ENCODE measurements at places on chromosomes 5 and 9. TPM values are rescaled to one million over a fixed set of nuclear protein-coding genes. Genes with fewer than 3 reads are reported as not detected.

The STOM gene
- 51.0 TPM for total RNA-seq

The SPATA31C1 gene
- not detected for total RNA-seq

The PHF24 gene
- total RNA-seq: not detected

The ANKRD55 gene
- not detected for total RNA-seq

The RANBP3L gene
- 3.8 TPM for total RNA-seq

The RUFY1 gene
- total RNA-seq: 46.5 TPM

The CDX1 gene
- total RNA-seq: 1.0 TPM

The FAXDC2 gene
- 25.7 TPM for total RNA-seq

The HEMGN gene
- total RNA-seq: not detected

The BARHL1 gene
- not detected for total RNA-seq

DNA sequence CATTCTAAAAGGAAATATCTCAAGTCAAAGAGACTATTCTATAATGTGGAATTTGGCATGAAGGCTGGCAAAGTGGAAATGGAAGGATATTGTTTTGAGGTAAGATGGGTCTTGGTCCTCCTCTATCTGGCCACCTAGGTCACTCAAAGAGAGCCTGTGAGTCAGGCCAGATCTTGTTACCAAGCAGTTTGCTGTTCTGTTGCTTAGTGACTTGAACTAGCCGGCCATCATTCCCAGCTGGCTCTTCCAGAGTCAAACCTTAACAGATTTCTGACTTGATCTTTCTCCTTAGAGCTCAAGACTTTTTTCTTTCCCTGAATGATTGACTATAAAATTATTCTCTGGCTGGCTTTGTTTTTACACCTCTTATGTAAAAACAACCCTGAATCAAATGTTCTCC is 136.1 kb downstream of the PDE4D start:
- DNase-seq: no peak

DNA sequence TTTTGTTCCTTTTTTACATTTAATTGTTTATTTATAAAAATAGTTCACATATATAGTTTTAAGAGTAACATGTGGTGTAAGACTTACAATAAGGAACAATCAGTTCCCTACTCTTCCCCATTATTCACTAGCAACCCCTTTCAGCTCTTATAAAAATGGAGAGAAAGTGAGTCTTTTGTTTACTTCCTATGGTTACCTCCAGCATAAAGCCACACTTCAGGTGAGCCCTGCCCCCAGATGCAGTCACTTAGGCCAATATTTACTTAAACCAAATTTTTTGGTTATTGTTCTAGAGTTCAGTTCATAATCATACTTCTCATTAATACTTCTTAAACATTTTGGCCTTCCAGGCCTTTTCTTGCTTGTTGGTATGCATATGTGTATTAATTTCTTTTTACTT is 33.7 kb downstream of the UBE2R2 start:
- DNase-seq: no peak

- DNase-seq: no peak
These were observed 18.0 kb downstream of the RXRA start for GRCh38 chr9:134344068-134344799.

- peak; percentile 62 for DNase-seq
These were observed 155.9 kb upstream of the SHB start for GRCh38 chr9:38224941-38225340.

DNA sequence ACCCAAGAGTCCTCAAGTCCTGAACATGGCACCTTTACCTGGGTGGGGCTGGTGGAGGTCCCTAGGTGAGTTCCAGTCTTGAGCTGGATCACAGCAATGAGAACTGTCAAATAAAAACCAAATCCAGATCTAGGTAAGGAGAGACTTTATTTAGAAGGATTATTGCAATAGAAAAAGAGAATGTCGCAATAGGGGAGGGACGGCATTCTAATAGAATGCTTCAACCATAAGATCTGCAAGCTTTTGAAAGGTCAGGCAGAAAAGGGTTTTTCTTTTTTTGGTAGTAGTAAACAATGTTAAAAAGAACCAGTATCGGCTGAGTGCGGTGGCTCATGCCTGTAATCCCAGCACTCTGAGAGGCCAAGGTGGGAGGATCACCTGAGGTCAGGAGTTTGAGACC is 5.2 kb upstream of the GCNT1 start:
- DNase-seq: no peak

- no peak for DNase-seq
These were observed 8.9 kb downstream of the SLC9A3 start for GRCh38 chr5:515273-515836.

DNA sequence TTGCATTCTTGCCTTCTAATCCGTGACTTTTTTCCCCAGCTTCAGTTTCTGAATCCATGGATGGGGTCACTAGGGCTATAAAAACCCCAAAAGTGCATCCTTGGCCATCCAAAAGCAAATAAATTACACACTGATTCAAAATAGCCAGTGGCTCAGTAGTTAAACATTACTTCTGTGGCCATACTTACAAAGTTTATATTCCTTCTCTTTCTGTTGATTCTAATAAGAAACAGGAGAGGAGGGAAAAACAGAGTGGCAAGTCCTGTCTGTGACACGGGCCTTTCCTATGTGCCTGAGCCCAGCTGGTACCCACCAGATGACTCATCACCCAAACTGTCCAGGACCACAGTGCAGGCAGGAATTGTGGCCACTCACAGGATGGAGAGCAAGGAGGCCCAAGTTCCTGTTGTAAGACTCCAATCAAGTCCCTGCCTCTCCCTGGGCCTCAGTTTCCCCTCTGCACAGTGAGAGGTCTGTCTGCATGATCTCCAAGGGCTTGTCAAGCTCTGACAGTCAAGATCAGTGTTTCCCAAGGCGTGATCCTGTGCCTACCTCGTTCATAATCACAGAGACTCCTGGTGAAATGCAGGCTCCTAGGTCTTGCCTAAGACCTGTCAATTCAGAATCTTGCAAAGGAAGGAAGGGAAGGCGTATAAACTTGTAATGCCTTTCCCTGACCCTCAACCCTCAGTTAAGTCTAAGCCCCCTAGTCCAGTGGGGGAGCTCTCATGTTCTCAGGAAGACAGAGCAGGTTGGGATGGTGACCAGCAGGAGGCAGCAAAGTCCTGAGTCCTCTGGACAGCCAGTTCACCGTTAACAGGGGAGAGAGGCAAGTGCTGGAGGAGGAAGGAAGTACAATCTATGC is 29.5 kb downstream of the TNIP1 start:
- no peak for DNase-seq

DNA sequence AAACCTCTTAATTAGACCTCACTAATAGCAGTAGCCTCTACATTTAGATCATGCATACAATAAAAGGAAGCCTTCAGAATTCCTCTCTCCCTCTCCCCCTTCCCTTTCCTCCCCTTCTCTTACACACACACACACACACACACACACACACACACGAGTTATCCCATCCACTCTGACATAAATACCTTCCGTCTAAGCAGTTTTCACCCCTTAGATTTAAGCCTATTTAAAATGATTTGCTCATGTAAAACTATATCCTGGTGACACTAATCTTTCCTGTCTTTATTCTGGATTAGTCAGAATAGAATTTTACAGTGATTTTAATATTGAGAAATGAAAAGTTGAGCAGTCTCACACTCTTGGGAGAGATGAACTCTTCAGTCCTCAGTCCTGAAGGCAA is 35.0 kb downstream of the PRELID2 start:
- DNase-seq: no peak

DNA sequence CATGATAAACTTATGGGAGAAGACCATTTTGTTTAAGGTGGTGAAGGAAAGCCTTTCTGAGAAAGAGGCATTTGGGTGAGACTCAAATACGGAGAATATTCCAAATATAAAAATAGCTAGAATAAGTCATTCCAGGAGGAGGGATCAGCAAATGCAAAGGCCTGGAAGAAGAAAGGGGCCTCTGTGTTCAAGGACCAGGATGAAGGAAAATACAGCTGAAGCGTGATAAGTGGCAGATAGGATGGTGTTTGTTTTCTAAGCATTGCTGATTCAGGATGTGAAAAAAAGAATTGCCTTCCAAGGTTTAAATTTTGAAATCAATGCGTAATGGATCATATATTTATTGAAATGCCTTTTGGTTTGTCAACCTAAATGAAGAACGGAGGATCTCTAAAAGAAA is 59.4 kb upstream of the CAST start:
- no peak for DNase-seq

DNA sequence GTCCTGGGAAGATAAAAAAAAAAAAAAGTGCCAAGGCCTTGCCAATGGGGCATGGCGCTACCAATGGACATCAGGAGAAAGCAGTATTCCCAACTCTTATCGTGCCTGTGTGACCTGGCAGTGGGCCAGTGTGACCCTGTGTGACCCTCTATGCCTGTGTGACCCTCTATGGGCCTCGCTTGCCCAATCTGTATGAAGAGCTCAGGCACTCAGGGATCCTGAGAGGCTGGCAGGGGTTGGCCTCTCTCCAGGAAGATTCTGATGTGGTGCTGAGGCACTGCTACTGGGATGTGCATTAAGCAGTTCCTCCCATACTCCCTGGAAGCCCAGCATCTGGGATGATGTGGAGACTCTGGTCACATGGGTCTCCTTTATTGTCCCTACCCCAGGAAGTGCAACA is 179.2 kb downstream of the MACROH2A1 start:
- DNase-seq: peak; percentile 67

- peak; percentile 71 for DNase-seq
These were observed 16.0 kb upstream of the GOLPH3 start for GRCh38 chr5:32190095-32190494.

- no peak for DNase-seq
These were observed 5.6 kb upstream of the APC start for GRCh38 chr5:112732131-112732530.

GRCh38 chr5:90866915-90867731 is 308.5 kb downstream of the ADGRV1 start:
- DNase-seq: no peak

- DNase-seq: no peak
These were observed 512.3 kb upstream of the DAP start for GRCh38 chr5:11273180-11273903.
